ENCODE measurements at places on chromosomes 16 and 17.
A peak's percentile ranks its signal among the peaks of the same experiment; 100 is the strongest.

DNA sequence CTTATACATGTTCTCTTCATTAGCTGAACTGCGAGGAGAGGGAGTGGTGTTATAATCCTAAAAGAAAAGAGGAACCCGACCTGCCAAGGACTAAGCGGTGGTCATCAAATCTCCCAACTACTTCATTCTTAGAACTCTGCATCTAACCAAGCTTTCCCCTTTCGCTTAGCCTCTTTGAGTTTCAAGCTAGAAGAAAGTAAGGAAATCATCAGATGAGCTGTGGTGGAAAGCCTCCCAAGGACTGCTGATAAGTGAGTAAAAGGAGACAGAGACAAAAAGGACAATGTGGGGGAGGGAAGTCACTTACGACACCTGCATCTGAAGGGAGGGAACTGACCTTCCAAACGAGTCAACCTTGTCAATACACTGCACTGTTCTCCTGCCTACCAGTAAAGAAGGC, 121.3 kb downstream of the TRIM37 start:
- DNase-seq = no peak

GRCh38 chr17:82876149-82876548, 36.3 kb upstream of the ZNF750 start:
- DNase-seq = no peak

DNA sequence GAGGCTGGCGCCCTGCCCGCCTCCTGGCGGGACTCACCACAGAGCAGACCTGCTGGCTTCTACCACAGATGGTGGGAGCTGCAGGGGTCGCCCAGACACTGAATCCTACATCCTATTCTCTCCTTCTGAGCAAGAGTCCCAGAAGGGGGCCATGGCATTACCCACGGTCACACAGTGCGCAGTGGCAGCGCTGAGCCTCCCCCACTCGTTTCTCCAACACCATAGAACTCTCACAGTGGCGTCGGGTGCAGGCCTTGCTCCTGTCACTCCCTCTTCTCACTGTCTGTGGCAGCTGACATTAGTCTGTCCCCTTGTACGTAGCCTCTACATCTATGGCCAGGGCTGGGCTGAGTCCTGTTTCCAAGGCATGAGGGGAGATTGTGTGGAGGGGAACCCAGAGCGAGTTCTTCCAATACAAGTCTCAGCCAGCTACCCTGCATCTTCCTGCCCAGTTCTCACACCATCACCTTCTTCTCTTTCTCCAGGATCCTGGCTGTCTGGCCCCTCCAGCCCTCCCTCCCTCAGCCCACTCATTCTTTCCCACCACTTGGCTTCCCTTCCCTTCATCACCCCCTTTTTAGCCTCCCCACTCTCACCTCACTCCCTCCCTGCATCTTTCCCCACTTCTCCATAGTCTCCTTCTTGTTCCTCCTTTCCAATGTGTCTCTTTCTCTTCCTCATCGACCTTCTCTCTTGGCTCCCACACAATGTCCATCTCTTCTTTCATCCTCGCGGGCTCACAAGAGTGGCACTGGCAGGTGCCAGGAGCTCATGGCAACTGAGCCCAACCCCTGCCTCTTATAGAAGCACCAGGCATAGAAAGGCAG, 5.9 kb downstream of the UBTF start:
- DNase-seq = no peak

- DNase-seq = no peak
Observed at GRCh38 chr17:1580979-1581676, 18.5 kb upstream of the PITPNA start.

DNA sequence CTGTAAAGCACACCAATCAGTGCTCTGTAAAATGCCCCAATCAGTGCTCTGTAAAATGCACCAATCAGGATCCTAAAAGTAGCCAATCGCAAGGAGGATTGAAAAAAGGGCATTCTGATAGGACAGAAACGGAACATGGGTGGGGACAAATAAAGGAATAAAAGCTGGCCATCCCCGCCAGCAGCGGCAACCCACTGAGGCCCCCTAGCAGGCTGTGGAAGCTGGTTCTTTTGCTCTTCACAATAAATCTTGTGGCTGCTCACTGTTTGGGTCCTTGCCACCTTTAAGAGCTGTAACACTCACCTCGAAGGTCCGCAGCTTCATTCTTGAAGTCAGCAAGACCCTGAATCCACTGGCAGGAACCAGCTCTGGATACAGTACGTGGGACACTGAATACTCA, 162.4 kb upstream of the TBX2 start:
- no peak for DNase-seq

- DNase-seq = no peak
Observed at GRCh38 chr17:40303009-40303657, 5.8 kb upstream of the RARA start.

- DNase-seq = no peak
Observed at GRCh38 chr17:3914312-3914670, 2.0 kb downstream of the P2RX1 start.

DNA sequence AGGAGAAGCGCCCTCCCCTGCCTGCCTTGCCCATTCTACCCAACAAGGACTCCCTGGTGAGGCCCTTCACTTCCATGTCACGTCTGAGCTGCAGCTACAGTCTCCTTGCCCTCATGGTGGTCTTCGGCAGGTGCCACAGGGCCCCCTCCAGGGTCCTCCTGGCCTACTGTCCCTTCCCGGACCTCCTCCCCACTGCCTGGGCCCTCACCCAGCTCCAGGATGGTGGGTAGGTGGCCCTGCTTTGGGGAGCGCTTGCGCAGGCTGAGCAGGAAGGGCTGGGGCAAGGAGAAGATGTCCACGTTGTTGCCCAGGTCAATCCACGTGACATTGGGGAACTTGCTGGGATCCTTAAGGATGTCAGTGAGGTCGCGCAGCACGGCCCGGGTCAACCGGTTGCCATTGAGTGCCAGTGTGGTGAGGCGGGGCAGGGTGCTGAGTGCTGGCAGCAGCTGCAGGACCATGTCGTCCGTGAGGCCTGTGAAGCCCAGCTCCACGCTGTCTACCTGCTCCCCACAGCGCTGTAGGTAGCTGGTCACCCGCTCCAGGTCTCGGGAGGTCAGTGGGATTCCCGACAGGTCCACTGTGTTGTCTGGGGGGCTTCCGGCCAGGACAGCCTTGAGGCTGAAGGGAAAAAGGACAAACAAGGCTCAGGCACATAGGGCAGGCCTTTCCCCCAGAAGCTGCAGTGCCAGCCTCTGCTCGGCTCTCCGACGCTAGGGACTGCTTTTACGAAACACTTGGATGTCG, 28.3 kb downstream of the TRPV2 start:
- DNase-seq = no peak

GRCh38 chr16:52526116-52526828, 20.7 kb downstream of the TOX3 start:
- no peak for DNase-seq

- DNase-seq = no peak
Observed at GRCh38 chr16:70646260-70647241, at the start of gene IL34. Gene IL34, plus strand, starts transcription at chr16:70646559. Its CDS starts 389 bp downstream, at chr16:70646948.

DNA sequence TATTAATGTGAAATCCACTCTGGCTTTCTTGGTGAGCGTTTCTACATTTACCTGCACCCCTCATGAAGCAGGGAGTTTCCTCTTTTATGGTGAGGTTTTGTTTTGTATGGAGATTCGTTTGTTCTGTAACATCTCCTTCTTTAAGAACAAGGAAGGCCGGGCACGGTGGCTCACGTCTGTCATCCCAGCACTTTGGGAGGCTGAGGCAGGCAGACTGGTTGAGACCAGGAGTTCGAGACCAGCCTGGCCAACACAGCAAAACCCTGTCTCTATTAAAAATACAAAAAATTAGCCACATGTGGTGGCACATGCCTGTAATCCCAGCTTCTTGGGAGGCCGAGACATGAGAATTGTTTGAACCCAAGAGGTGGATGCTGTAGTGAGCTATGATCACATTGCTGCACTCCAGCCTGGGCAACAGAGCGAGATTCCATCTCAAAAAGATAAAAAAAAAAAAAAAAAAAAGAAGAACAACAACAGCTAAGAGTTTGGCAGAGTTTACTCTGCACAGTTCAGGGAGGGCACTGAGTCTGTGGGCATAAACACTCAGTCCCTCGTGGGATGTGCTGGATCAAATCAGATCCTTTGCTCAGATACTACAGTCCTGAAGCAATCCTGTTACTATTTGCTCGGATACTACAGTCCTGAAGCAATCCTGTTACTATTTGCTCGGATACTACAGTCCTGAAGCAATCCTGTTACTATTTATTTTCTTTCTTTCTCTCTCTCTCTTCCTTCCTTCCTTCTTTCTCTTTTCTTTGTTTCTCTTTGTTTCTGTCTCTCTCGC, 28.9 kb downstream of the ADCY9 start:
- DNase-seq = no peak

DNA sequence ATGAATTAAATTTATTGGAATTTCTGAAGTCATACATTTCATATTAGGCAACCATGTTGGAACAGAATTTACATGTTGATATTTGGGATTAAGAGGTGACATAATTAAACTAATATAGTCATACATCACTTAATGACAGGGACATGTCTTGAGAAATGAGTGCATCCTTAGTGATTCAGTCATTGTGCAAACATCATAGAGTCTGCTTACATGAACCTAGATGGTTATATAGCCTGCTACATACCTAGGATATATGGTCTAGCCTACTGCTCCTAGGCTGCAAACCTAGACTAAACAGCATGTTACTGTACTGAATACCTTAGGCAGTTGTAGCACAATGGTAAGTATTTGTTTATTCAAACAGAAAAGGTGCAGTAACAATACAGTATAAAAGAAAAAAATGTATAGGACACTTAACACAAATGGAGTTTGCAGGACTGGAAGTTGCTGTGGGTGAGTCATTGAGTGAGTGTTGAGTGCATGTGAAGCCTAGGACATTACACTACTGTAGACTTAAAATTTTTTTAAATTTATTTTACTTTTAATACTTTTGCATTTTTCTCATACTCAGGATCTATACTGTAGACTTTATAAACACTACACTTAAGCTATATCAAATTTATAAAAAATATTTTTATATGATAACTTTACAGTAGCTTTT, 85.6 kb downstream of the OMG start:
- no peak for DNase-seq

- peak; percentile 17 for DNase-seq
Observed at GRCh38 chr16:66474750-66475199, 47.7 kb downstream of the BEAN1 start.

DNA sequence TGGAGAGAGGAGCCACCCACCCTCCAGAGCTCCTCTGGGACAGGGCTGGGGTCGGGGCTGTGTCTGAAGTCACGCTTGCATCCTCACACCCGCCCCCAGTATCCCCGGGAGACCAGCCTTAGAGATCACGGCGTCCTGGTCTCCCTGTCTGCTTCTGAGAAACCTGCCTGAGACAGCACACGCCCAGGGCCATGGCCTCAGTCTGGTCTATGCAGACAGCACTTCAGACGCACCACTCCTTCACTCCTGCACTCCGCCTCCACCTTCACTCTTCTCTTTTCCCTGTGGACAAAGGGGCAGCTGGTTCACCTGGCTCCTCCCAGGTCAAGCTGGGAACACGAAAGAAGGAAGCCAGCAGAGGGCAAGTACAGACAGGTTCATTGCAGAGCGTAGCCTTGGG, 248.0 kb upstream of the GSE1 start:
- DNase-seq = no peak

DNA sequence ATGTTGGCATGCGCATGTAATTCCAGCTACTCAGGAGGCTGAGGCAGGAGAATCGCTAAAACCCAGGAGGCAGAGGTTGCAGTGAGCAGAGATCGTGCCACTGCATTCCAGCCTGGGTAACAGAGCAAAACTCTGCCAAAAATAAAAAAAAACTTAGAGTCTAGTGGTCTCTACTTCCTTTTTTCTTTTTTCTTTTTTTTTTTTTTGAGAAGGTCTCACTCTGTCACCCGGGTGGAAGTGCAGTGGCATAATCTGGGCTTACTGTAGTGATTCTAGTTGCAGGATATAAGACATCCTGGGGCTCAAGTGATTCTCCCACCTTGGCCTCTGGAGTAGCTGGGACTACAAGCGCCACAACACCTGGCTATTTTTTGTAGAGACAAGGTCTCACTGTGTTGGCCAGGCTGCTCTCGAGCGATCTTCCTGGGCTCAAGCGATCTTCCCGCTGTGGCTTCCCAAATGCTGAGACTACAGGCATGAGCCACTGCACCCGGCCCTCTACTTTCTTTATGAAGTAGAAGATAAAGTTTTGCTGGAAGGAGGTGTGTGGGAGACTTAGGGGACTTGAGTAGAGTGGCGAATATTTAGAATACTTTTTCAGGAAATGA, 47.9 kb upstream of the TAOK1 start:
- DNase-seq = no peak

DNA sequence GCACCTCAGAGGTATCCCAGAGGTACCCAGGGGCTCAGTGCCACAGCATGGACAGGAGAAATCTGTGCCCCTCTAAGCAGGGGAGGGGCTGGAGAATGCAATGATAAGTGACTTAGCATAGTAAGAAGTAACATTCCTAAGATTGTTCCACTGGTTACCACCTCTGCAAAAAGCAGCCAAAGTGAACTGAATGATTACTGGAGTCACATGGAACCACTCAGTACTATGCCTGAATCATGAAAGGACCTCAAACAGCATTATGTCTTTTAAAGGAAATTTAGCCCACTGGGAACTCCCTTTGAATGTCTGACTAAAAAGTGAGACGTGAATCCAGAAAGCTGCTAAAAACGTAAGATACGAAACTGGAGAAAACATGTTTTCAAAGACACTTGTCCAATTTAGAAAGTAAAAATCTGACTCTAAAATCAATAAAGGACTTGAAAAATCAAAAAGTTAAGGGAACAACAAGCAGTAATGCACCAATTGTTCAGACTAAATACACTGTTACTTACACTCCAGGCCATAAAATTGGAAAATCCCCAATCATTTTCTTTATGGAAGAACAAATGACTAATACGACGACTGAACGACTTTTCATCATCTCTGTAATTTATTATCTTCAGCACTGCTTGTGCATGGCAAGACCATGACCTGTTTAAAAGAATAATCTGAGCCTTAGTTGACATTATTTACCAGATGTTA, 38.6 kb downstream of the LITAFD start:
- no peak for DNase-seq

- no peak for DNase-seq
Observed at GRCh38 chr17:2085648-2085949, 30.7 kb downstream of the HIC1 start.

DNA sequence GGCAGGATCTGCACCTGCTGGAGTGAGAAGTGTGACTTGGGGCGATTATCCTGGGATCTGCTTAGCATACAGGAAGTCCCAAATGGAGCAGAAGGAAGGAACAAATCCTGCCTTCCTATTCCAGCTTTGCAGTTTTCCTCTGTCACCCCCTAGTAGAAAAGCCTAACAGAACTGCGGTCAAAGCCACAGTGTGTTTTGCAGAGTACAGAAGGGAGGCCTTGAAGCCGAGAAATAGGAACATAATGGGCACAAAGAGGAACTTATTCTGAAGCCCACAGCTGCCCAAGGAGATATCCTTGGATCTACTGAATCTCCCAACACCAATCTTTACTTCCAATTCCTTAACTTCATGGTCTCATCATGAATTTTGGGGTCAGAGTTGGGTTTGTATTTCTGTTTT, 8.5 kb downstream of the KRTAP1-5 start:
- DNase-seq = no peak

GRCh38 chr17:44844390-44844830, 3.3 kb upstream of the HIGD1B start:
- no peak for DNase-seq

DNA sequence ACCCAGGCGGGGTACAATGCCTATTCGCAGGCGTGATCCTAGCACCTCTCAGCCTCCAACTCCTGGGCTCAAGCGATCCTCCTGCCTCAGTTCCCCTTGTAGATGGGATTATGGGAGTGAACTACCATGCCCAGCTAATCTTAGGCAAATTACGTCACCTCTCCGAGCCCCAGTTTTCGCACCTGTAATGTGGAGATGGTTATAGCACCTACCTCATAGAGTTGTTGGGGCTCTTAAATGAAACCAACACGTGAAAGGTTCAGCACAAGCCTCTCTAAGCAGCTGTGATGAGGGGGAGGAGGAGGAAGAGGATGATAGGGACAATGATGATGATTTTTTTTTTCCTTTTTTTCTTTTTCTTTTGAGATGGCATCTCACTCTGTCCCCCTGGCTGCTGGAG, 59.9 kb downstream of the ABR start:
- DNase-seq = no peak
